ENCODE measurements at places on chromosomes 12 and 14.

DNA sequence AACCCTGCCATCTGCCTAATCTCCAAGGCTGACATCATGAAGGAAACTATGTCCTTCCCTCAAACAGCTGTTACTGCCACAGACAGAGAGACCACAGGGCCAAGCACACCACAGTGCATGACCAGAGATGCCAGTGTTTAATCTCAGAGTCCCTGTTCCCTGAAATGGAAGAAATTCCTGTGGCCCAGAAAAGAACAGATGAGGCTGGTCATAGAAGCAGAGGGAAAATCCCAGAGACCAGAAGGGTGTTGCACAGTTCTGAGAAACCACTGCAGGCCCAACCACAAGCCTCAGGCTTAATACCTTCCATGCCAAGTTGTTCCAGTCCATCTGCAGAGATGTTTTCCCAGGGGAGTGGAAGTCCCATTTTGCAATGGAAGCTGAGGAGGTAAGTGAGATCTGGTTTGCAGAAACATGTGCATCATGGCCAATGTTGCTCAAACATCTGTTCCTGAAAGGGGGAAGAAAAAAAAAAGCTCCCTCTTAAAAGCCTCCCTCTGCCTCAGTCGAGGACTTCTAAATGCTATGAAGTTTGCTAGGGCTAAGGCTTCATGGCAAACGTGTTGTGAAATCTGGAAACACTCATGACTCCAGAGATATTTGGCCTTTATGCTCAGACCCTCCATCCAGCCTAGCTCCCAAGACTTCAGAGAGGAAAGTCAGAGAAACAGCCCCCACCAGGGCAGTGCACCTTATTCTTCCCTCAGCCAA lies 98.6 kb downstream of the SCARB1 start:
- DNase-seq = no peak

GRCh38 chr12:100187068-100187467 lies 13.5 kb upstream of the ACTR6 start:
- no peak for DNase-seq

DNA sequence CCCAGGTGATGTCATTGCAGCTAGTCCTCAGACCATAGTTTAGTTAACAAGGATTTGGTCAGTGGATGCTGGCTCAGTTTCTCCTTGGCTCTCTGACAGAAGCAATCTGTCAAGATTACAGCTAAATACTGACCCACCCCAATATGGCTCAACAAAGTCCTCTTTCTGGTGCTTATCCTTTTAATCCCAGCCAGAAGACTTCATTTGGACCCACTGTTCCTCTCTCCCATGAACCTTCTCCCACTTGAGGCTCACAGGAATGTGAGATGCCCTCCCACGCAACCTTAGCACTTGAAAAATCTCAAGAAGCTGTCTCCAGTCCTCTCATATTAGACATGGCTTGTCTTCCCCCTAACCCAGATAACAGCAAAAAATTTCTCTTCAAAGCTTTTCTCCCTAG lies 47.7 kb downstream of the C12orf50 start:
- DNase-seq = no peak

GRCh38 chr14:55129428-55130195 lies 560 bp downstream of the LGALS3 start:
- no peak for DNase-seq

DNA sequence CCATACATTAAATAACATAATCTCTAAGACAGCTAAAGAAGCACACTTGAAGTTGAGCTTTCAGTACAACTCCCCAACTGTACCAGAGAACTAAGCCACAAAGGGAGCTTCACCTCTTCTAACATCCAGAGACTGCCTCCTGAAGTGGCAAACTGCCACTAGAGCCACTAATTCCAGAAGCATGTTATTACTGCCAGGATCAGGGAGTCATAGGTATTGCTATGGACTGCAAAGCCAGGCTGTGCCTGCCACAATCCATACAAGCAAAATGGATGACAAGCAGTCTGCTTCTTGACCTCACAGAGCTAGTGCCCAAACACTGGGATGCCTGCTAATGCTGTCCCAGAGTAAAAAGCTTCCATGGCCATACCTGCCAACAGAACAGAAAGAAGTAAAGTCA lies 160.1 kb downstream of the STXBP6 start:
- no peak for DNase-seq

DNA sequence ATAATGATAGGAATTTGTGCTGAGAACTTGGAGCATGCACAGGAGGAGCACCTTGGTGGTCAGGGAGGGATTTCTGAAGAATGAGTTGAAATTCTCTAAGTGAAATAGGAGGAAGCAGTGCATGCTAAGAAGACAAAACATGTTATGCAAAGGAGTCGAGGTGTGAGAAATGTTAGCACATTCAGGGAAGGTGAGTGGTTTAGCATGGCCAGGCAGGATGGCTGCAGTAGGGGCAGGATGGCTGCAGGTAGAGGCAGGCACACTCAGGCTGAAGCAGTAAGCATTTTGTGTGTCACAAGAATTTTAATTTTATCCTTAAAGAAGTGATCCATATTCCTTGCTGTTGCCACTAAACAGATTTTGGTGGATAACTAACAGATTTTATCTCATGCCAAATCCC lies 46.3 kb downstream of the CATSPERB start:
- no peak for DNase-seq

DNA sequence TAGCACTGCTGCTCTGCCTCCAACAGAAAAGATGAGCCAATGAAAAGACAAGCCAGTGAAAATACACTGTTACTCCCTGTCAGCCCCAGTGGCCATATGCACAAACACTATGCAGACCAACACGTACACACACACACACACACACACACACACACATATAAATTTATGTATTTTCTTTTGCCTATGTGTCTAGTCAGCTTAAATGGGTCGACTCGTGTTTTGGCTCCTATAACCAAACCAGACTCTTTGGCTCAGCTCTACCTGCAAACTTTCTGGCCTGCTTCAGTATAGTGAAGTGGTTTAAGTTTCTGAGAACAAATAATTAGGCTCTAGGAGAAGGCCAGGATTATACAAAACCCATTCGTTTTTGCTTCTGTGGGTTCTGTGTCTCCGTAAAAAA lies 30.3 kb upstream of the PMCH start:
- DNase-seq = no peak

GRCh38 chr12:119153477-119154434 lies 25.0 kb upstream of the HSPB8 start:
- DNase-seq = peak; percentile 10

GRCh38 chr12:74441872-74442271 lies 95.8 kb upstream of the ATXN7L3B start:
- no peak for DNase-seq

DNA sequence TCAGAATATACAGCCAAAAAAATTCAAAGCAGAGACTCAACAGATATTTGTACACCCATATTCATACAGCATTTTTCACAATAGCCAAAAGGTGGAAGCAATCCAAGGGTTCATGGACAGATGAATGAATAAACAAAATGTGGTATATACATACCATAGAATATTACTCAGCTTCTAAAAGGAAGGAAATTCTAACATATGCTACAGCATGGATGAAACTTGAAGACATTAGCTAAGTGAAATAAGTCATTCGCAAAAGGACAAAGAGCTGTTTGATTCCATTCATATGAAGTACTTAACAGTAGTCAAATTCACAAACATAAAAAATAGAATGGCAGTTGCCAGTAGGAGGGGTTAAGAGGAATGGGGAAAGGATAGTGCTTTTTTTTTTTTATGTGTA lies 91.8 kb upstream of the ARID2 start:
- no peak for DNase-seq

GRCh38 chr14:22184157-22184829 lies 404.7 kb downstream of the DAD1 start:
- no peak for DNase-seq

GRCh38 chr12:114186241-114187002 lies 219.5 kb downstream of the TBX5 start:
- peak; percentile 72 for DNase-seq

DNA sequence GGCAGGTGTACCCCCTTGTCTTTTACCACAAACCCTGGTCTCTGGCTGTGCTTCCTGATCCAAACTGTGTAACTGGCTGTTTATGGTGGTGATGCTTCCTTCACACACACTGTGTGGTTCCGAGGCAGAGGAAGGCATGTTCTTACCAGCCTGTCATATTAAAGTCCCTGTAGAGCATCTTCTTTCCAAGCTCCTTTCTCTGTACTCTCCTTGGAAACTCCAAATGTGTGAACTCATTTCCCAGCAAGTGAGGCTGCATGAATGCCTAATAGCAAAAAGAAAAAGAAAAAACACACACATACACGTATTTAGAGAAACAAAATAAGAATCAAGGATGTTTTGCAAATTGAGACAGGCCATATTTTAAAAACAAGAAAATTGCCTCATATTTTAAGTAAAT lies 214.9 kb downstream of the PPM1H start:
- DNase-seq = no peak

GRCh38 chr12:104741077-104741476 lies 217.0 kb downstream of the SLC41A2 start:
- no peak for DNase-seq

DNA sequence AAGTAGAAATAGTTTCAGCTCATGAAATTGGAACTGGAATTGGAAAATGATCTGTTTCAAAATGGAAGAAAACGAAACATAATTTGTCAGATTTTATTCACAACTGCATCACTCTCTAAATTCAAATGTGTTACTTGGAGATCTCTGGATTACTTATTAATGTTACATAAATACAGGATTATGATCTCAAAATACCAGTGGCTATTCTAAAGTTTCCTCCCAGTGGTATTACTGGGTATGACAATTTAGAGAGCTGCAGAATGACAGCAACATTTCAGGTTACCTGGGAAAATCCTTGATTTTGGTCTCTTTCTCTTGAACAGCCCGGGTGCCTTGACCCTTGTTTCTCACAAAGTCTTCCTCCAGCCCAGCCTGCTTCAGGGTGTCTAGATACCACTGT lies 14.2 kb downstream of the FAM161B start:
- no peak for DNase-seq

GRCh38 chr12:27133022-27133590 lies 50.7 kb upstream of the C12orf71 start:
- no peak for DNase-seq

DNA sequence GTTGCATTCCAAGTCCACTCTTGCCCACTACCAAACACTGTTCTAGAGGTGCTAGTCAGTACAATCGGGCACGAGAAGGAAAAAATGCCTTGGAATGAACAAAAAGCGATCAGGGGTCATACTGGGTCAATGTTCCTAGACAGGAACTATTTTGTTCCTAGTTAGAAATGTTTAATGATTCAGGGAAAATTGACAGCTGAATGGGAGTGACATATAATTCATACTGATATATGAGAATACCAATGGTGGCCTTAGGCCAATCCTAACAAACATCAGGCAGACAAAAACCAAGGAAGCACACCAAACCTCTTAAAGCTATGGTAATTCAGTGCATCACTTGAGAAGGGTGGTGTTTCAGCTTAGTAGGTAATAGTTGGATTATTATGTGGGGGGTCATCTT lies 51.1 kb downstream of the ANAPC7 start:
- DNase-seq = no peak

DNA sequence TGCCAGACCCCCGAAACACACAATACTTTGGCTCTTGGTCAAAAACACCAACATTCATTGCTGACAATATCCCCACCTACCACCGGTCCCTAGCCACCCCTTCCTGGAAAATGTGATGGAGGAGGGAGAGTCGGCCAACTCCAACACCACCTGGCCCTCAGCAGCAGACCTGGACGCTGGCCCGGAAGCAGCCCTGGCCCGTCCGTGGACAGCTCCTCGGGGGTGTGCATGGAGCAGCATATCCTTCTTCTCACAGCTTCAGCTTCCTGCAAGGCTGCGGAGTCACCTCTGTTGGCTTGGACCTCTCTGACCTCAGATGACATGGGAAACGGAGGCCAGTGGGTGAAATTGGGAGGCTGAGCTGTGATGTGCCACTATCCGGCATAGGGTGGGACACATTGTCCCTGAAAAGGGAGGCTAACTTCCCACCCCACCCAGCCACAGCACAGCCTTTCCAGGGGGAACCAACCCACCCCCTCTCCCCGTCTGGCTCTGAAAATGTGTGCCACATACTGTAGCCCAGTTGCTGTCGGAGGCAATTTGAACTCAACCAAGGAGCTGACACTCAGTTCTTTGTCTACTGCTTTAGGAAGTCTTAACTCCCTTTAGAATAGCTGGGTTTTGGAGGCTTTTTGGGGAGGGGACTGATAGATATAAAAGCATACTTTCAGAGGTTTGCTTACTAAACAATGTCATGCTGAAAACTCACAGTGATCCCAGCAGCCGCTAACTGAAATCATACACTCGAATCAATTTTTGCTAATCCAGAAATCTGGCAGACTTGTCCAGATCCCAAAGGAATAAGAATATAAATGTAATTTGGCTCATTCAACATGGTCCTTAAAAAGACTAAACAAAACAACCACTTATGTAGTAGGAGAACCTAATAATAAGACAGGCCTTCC lies 43.1 kb upstream of the LTA4H start:
- DNase-seq = no peak

All from occipital lobe (tissue), 3 donors.